ENCODE measurements at places on chromosomes 3 and 15.

DNA sequence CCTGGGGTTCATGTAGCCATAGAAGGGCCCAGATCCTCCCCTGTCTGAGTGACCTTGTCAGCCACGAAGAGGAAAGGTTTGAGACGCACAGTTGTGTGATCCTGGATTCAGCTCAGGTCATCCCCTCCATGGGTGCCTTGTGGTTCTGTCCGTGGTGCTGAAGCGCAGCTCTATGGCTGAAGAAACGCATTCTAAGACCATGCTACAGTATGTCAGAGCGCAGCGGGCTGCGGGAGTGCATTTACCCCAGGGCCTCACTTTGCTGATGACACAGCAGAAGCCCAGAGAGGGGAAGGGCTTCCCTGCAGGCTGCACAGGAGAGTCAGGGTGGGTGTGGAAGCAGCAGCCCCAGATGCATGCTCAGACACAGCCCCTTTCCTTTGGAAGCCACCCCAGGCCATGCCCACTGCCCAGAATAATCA lies 68.8 kb upstream of the IQSEC1 start:
- DNase-seq = peak; percentile 62

DNA sequence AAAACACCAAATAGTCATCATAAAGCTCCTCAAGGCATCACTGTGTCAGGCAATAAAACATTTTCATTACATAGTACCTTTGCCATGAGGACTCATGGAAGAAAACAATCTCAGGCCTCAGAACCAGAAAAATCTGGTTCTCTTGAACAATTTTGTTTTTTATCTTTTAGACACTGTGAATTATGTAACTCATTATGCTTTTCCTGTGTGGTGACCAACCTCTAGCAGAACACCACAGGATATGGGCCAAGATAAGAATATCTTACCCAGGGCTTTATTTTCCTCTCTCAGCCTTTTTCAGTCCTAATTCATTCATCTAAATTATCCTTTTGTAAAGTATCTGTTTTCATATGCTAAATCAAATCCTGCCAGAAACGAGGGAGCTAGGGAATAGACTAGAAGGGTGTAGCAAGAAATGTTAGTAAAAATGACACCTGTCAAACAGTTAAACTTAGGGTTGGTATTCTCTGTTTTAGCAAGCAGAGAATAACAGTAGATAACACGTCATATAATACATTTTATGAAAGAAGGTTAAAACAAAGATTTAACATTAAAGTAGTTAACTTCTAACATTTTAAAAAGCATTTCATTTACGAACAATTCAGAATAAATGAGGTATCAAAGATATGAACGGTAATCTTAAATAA lies 111.1 kb downstream of the FBXL22 start:
- DNase-seq = no peak

GRCh38 chr3:9884555-9885165 lies 4.6 kb upstream of the CIDEC start:
- peak; percentile 95 for DNase-seq

DNA sequence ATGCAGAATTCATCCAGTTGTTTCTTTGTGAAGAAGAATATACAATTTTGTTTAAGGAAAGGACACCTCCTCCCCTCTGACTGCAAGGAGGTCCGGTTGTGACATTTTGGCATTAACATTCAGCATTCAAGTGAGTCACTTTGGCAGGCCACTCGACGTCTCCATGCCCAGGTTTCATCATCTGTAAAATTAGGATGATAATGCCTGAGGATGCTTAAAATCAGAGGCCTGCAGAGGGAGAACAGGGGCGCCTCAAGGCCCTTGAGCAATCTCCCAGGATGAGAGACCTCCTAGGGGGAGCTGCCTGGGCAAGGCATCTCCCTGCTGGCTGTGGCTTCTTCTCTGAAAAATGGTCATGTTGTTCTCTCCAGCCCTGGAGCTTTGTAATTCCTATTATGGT lies 236.0 kb downstream of the CACNA2D3 start:
- DNase-seq = no peak

GRCh38 chr3:136078421-136079364 lies 113.2 kb downstream of the PPP2R3A start:
- DNase-seq = peak; percentile 48

DNA sequence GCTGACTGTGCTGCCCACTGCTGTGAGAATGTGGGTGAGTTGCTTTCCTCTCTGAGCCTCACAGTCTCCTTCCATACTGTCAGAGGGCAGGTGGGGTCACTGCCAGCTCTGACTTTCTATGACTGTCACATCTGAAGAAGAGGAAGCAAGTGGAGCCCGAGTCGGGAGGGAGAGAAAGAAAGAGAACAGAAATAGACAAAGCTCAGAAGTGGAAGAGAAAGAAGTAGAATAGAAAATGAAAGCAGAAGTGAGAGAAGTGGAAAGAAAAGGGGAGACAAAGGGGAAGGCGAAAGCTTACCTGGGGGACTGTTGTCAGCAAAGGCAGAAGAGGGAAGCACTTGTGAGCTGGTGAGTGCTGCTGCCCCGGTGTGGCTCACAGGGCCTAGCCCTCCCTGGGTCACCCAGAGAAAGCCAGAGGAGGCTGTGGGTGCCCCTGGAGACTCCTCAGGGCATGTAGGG lies 57.9 kb downstream of the EPHB1 start:
- no peak for DNase-seq

- no peak for DNase-seq
These were observed 329.1 kb upstream of the SOX2 start for GRCh38 chr3:181382656-181383055.

- no peak for DNase-seq
These were observed 3.9 kb upstream of the CXCR6 start for GRCh38 chr3:45939341-45939771.

DNA sequence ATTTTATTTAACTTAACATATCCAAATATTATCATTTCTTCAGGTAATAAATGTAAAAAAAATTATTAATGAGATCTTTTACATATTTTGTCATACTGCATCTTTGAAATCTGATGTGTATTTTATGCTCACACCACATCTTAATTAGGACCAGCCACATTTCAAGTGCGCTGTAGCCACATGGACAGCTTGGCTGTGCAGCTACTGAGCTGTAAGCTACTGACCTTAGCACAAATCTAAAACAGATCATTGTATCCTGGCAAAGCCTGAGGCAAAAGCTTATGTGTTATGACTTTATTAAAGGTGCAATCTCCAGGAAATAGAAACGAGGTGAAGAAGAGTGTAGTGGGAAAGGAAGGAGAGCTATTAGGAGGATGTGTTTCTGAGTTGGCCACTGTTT lies 126.7 kb upstream of the UBE2E2 start:
- no peak for DNase-seq
